ENCODE measurements at places on chromosomes 11 and 22.

DNA sequence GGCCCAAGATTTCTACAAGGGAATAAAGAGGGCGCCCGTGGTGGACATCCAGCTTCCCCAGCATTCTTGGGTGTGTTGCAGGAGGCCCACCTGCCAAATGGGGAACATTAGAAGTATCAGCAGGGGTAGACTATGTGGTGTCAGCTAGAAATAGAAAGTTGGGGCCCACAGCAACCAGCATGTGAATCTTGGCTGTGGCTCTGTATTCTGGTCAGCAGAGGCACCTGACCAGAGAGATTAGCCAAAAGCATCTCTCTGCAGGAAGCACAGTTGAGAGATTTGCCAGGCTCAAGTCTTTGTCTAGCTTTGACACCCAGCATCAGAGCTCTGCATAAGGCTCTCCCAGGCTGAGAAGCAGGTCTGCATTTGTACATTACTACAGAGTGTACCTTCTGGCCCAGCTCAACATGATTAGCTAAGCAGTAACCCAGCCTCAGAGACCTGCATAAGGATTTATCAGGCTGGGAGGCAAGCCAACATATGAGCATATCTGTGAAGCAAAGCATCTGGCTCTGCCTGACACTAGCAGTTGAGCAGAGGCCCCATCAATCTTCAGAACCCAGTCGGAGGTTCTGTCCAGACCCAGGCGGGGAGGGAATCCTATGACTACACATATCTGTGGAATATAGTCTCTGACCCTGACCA, 79.9 kb downstream of the MS4A13 start:
- DNase-seq = no peak

DNA sequence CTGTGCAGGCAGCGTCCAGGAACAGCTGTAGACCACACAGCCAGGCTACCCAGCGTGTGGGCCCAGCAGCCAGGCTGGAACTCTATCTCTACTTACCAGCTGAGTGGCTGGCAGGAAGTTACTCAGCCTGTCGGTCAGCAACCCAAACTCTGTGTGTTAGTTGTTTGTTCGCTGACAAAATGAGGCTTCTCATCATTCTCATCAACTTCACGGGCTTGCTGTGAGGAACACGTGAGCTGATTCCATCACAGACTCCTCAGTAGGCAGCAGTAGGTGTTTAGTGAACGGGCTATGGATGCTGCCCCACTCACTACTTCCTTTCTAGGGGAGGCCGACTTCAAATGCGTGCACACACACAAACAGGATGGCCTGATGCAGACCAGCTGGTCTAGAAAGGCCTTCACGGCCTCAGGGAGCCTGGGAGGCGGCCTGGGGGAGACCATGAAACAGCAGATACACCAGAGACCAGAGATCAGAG, 830 bp upstream of the SPDYC start:
- DNase-seq = no peak

DNA sequence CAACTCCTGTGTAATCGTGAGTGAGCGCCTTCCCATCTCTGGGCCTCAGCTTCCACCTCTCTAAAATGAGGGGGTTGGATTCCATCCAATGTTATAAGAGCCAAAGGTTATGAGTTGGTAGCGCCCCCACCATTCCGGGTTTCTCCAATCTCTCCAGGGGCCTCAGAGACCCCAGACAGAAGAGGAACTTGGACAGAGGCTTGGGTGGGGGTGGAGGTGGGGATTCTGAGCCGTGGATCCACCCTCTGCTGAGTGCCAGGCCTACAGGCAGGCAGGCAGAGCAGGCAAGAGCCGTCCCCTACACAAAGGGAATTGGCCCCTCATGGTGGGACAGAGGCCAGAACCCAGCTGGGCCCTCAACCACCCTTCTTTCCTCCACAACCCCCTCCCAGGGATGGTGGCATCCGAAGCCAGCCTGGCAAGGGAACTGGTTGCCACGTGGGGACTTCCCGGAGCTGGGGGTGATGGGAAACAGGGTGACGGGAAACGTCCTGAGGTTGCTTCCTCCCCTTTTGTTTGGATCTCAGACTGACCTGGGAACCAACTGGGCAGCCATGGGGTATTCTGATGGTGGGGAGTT, 31.8 kb downstream of the TXN2 start:
- no peak for DNase-seq

GRCh38 chr11:124829986-124830385, 29.8 kb upstream of the MSANTD2 start:
- no peak for DNase-seq

GRCh38 chr22:25083056-25083806, 116.4 kb upstream of the CRYBB3 start:
- no peak for DNase-seq

DNA sequence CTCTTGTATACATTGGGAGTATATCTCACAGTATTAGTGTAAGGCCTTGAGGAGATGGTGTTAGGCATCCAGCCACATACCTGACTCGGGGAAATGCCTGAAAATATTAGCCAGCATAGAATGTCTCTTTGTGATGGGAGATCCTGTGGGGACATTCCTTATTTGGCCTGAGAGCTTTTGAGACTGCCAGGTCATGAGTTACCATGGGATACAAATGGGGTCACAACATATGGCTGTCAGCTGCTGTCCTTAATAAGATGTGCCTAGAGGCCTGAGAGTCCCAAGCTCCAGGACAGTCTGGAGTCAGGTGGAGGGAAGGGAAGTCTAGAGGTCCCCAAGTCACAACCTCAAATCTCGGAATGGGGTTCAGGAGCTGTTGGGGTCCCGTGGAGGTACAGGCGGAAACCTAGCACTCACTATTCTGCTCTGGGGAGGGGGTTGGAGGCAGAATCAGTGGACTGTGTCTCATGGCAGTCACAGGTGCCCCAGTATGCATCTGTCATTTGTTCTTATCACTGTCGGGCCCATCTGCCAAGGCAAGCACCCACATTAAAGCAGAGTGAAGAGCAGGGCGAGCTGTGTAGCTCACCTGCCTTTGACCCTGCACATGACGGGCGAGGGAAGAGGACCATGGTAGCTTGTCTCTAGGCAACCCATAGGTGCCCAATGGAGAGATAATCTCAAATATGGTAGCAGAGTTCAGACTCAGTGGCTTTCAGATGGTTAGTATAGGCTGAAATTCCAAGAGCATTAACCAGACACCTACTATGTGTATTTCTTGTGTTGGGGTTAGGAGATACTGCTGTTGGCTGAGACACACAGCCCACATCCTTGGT, 29.9 kb downstream of the KCNQ1OT1 start:
- no peak for DNase-seq

DNA sequence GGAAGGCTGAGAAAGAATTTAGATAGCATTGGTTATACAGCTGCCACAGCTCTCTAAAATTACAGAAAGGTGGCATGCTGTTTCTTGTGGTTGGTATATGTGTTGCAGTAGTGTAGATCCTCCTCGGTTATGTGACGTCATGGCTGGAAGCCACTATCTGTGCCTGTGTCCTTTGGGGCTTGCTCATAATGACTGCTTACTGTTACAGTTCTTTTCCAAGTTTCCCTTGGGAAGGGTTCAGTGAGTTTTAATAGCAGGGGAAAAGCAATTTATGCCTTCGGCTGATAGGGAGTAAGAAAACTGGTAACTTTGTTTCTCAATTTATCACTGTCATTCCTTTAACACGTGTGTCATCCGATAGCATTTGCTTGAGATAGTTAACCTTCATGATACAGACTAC, 47.2 kb downstream of the POLD3 start:
- DNase-seq = no peak

- no peak for DNase-seq
These were observed 204.2 kb upstream of the MTNR1B start for GRCh38 chr11:92765082-92765840.

GRCh38 chr11:13287036-13287435, 9.4 kb downstream of the BMAL1 start:
- no peak for DNase-seq

Measured in HAP-1 (cell line).